ENCODE measurements at places on chromosomes 11 and 22.

DNA sequence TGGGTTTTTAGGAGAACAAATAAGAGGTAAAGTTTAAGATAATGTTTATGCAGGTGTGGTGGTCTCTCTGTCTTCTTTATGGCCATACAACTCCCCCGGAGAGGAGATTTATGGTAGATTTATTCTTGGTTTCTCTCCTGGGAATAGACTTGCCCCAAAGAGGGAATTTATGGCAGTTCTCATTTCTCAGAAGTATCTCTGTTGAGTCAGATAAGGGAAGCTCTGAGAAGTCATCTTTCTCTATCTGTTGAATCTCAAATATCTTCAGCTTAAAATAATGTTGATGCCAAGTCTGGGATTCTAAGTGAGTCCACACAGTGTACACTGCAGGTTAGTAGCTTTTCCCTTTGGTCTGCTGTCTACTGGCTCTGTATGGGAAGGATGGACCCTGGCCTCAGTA, 276.4 kb upstream of the PLET1 start:
- no peak for DNase-seq

GRCh38 chr11:130077671-130078070, 8.0 kb downstream of the APLP2 start:
- no peak for DNase-seq

- no peak for DNase-seq
Observed at GRCh38 chr11:74282421-74282820, 29.0 kb downstream of the P4HA3 start.

GRCh38 chr11:130409594-130410388, 18.6 kb downstream of the ADAMTS8 start:
- DNase-seq: no peak

DNA sequence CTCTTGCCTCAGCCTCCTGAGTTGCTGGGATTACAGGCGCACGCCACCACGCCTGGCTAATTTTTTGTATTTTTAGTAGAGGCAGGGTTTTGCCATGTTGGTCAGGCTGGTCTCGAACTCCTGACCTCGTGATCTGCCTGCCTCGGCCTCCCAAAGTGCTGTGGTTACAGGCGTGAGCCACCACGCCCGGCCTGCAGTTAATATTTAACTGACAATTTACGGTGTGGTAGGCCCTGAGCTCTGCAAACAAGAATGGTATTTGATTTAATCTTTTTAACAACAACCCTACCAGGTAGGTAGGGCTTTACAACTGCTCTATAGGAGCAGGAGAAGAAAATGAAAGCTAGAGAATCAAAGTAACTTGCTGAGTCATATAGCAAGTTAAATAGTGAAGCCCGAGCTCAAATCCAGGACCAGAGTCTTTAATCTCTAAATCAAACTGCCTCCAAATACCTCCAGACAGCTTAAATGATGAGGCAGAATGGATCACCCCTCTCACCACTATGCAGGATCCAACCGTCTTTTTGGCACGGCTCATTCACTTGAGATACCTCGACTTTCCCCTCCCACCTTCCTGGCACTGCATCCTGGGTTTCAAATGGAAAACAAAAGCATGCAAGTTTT, 9.4 kb downstream of the UEVLD start:
- DNase-seq: no peak

- no peak for DNase-seq
Observed at GRCh38 chr22:40212121-40212520, 34.4 kb downstream of the TNRC6B start.

DNA sequence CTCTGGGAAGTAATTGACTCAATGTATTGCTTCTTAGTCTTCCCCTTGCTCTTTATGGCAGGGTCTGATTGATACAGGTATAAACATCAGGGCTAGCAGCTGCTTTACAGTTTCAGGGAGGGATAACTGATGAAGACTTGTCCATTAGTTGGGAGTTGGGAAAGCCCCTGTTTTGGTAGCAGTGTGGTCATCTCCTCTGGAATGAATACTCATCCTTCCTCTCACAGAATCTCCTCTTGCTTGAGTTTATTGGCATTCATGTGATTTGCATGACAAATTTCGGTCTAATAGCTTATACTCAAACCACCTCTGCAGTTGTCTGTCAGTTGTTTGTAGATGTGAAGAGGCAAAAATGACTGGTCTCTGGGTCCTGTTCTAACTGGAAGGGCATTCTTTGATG, 79.7 kb downstream of the FAT3 start:
- no peak for DNase-seq

- DNase-seq: no peak
Observed at GRCh38 chr11:128616161-128616560, 28.8 kb upstream of the ETS1 start.

GRCh38 chr22:39818094-39818493, 75.5 kb downstream of the ENTHD1 start:
- no peak for DNase-seq

DNA sequence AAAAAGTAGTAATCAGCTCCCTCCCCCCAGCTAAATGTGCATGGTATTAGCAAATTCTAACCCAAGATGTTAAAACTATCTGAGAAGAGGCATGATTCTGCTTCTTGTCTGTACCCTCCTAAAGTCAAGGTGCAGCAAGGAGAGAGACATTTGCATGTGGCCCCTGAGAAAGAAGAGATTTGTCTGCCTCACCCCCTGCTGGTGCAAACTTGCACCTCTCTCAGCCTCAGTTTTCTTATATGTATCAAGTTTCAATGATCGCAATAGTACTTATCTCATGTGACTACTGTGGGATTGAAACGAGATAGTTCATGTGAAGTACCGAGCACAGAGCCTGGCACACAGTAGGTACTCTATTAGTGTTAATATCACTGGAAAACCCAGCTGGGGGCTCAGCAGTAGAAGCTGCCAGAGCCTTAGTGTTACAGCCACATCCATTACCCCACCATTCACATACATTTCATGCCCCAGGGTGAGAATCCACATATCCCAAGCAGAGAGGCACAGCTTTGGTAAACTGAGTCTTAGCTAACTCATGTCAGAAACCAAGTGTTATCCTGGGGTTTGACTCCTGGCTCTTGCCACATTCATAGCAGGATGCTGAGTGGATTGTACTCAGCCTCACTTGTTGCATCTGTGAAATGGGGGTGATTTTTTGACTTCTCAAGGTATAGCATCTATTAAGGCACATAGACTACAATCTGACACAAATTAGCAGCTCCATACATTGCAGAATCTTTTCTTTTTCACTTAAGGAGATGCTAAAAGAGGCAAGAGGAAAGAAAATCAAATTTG, 24.9 kb downstream of the CD44 start:
- DNase-seq: no peak

- DNase-seq: no peak
Observed at GRCh38 chr11:113279591-113279990, 34.8 kb upstream of the TTC12 start.
